ENCODE measurements at places on chromosomes 4 and X.

- DNase-seq, result no peak
Measured at GRCh38 chr4:173498023-173498422, 32.0 kb downstream of the HAND2 start.

DNA sequence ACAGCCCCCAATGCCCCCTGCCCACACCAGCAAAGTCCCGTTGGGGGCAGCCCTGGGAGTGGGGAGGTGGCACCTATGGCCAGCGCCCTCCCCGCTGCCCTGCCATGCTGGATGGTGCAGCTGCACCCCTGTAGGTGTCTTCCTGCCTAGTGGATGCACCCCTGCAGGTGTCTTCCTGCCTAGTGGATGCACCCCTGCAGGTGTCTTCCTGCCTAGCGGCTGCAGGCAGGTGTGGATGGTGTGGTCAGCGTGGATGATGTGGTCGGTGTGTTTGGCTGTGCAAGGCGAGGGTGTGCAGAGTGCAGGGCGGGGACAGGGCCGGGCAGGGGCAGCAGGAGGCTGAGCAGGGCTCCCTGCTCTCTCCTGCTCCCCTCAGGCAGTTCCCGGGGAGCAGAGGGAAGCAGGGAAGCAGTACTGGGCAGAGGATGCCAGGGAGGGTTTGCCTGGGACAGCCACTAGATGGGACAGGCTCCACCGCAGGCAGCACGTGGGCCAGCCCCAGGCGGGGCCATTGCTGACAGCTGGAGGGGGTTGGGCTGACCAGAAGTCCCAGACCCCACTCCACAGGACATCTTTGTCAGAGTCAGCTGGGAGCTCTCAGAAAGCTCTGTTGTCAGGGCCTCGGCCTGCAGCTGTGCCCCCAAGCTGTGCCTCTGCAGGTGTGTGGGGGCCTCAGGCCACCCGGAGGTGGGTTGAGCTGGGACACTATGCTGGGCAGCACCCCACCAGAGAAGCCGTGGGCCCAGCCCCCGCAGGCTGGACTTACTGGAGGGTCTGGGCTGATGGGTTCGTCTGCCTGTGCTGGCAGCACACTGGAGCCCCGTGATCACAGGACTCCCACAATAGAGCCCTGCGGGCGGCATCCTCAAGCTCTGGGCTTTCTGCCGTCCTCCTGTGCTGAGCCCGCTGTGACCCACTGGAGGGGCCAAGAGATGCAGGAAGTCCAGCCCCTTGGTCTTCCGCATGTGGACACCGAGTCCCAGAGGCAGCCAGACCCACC, 23.7 kb downstream of the DOK7 start:
- DNase-seq, result no peak

DNA sequence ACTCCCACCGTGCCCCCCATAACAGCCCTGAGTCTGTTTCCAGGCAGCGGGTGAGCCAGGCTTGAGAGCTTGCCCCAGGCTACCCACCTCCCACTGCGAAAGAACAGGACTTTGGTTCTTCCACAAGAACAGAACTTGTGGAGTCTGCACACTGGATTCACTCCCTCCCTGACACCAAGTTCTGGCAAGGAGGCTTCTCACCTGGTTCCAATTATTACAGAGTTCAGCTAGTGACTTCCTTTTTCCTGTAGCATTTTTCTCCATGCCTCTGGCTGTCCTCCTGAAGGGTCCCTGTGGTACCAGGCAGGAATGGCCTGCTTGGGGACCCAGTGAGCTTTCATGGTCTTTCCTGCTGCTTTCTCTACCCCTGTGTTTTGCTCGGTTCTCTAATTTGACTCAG, 208.6 kb upstream of the SFRP2 start:
- DNase-seq, result no peak

DNA sequence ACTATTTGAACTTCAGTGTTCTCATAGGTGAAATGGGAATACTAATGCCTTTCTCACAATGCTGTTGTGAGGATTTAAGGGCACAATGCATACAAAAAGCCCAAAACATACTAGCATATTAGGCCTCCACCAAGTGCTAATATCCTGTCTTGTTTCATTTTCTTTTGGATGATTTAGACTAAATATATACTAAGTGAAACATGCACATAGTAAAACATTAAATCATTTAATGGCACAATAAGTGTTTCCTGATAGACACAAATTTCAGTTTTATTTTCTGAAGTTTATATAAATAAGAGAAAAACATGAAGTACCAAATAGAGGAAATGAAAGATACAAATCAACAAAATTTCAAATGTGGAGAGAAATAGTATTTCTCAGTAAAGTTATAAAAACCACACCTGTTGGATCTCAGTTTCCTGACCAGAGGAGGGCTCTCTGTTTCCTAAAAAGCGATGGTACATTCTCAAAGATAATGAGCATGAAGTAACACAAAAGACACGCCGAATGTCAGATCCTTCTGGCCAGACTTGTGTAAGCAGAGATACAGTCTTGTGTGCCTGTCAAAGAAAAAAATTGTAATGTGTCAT, 25.1 kb downstream of the DDX60 start:
- no peak for DNase-seq

DNA sequence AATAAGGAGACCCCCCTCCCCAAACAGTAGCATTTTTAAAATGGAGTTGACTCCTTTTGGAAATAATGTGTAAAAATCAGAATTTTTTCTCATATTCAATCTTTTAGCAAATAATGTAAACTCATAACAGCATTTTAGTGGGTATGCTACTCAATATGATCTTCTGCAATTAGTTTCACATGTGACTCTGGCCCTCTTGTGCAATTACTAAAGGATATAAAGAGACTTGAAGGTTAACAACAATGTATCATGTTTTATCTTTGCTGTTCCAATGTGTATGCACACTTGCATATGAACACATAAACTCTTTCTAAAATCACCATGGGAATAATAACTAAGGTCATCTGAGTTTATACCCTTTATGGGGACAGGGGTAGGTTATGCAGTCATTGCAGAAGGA, 39.9 kb upstream of the RXFP1 start:
- DNase-seq, result no peak

DNA sequence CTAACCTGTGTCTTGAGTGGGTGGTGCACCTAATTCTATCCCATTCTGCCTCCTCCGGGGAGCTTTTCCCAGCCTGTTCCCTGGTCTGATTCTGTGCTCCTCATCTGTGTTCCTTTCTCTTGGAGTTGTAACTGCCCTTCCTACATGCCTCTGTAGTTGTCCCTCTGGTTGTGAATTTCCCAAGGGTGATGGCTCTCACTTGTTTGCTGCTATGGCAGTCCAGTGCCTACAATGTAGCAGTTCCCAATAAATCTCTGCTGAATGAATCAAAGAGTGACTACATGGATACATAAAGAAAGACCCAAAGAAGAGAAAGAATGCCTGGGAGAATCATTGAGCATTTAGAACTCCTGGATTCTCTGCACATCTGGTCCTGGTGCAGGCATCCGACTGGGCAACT, 141.6 kb downstream of the HS3ST1 start:
- no peak for DNase-seq

DNA sequence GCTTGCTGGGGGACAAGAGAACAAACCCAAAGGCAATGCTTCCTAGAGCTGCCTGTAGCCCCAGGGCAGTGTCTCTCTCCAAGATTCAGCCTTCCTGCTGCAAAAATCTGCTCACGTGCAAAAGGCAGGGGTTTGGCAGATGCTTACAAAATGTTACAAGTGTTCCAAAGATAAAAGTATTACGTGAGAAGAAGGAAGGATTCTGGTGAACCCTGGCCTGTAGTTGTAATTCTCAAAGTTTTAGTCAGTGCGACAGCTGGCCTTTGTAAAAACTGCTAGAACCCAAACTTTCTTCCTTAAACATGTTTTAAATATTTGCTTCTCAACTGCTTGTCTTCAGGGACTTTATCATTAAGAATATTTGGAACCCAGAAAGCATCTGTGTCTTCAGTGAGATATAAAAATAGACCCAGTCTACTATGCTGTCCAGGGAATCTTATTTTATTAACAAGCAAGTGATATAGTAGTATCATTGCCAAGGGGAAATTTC, 232.3 kb downstream of the FRMPD4 start:
- DNase-seq, result no peak

GRCh38 chr4:107828315-107829090, 3.8 kb downstream of the SGMS2 start:
- no peak for DNase-seq

- DNase-seq, result no peak
Measured at GRCh38 chr4:117225471-117225870, 140.1 kb upstream of the TRAM1L1 start.

DNA sequence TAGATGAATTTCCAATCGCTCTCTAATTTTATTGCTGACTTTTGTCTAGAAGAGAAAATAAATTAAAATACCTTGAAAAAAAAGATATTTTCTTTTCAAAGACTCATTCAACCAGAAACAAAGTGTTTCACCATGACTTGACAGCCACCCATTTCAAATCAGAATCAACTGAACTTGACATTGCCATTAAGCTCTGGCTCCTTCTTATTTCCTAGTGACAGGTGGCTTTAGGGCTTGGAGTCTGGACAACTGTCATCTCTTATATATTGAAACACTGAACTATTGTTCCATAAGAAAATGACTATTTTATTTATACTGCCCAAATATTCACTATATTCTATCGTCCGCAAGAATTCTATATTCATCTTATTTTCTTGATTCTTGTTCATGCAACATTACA, 229.2 kb downstream of the SLC39A8 start:
- DNase-seq, result no peak

GRCh38 chr4:143360838-143361625, 24.4 kb downstream of the GAB1 start:
- DNase-seq, result no peak

GRCh38 chrX:16451334-16451733, 198.6 kb upstream of the S100G start:
- no peak for DNase-seq

- peak; percentile 22 for DNase-seq
Measured at GRCh38 chr4:175440786-175441185, 371.3 kb downstream of the GPM6A start.

DNA sequence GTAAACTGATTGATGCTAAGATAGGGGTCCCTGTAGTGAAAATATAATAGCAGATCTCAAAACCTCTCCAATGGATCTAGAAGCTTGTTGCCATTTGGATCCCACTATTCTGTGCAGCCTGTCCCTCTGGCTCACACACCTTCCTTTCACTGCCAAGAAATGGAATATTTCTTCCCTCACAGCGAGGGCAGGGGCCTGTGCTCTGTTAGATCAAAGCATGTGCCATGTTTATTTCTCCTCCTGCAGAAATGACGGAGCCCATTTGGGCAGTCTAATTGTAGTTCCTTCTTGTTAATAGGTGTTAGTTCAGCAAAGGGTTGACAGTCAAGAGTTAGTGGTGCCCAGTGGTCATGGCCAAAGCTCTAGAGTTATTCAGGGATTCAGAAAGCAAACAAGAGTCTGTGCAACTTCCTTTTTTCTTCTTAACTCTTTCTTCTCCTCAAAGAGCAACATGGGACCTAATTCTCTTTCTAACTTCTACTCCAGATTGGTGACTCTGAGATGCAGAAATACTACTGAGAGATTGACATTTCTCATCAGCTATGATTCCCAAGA, 106.8 kb downstream of the STOX2 start:
- no peak for DNase-seq

DNA sequence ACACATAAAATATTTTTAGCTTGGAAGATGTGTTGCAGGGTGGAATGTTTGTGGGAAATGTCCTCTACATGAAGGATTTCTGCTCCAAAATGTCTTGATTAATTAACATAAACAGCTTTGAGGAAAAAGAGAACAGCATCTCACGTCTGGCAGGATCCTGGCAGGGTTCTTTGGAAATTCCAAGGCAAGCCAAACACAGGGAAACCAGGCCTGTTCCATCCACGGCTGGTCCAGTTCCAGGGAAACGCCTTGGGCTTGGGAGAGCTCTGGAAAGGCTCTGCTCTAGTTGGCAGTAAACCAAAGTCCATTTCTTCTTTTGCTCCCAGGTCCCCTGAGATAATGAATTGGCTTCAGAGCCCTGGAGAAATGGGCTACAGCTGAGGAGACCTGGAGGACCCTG, 42.4 kb upstream of the GAB1 start:
- DNase-seq, result no peak

DNA sequence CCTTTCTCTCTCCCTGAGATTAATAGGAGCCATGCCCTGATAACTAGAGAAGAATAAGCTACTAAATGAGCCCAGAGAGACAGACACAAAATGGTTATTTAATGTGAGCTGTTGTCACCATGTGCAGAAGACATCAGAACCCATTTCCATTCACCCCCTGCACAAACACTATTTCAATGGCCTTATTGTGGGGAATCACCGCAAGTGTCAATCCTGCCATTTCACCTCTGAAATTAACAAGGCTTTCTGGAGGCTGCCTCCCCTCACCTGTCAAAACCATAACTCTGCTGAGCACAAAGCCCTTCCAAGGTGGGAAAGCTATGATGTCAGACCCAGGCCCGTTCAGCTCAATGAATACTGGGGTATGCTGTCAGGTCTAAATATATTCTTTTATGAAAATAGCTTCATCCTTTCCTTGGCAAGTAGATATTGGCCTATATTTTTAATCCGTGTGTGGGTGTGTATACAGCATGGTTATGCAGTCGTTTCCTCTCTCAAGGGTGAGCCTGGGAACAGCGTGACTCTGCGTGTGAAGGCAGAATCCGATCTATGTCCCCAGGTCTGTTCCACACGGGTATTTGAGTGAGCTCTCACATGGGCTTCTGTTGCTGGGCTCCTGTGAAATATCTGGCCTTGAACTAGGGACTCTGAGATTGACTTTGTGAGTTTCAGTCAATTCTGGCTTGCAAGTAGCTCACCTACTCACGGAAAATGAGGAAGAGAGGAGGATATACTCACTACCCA, 266.3 kb downstream of the FBXW7 start:
- no peak for DNase-seq

- peak; percentile 85 for DNase-seq
Measured at GRCh38 chr4:82561786-82562563, at the start of gene TMEM150C. Gene TMEM150C (minus strand): TSS chr4:82561988. CDS start chr4:82504657, 57,331 bp downstream.

DNA sequence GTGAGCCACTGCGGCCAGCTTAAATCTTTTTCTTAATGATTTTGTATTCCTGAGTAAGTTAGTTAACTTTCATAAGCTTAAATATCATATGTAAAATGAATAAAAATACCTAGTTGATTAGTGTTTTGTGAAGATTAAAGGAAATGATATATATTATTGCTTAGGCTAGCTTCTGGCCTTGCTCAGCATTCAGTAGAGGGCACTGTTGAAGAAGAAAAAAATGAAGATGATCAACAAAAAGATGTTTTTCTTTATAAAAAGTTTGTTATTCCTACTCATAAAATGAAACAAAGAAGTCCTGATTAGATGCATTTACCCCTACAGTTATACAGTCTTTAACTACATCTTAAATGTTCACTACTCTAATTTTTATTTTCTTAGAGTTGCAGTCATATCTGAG, 797.7 kb downstream of the RAPGEF2 start:
- no peak for DNase-seq

DNA sequence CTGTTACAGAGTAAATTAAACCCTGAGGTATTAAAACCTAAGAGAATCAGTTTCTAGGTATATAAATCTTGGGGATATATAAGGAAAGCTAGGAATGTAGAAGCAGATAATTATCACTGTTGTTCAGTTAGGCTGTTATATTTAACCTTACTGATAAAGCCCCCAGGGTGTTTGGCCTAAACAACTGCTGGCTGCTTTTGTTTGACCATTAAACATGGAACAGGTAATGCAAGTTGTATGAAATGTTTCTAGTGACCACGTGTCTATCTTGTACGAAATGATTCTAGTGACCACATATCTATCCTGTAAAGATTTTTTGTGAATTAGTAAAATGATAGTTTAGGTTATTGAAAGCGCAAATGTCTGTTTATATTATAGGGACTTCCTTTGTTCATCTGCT, 52.6 kb downstream of the SGMS2 start:
- no peak for DNase-seq
